Activated CD4-positive, alpha-beta T cell treated with anti-CD3 and anti-CD28 coated beads, Interleukin-2, amount 50 U/mL, for 48 hours (primary cell): ENCODE measurements at places on chromosomes 7 and 10.

GRCh38 chr10:132962623-132963429 lies 20.5 kb upstream of the CFAP46 start:
- DNase-seq: no peak

DNA sequence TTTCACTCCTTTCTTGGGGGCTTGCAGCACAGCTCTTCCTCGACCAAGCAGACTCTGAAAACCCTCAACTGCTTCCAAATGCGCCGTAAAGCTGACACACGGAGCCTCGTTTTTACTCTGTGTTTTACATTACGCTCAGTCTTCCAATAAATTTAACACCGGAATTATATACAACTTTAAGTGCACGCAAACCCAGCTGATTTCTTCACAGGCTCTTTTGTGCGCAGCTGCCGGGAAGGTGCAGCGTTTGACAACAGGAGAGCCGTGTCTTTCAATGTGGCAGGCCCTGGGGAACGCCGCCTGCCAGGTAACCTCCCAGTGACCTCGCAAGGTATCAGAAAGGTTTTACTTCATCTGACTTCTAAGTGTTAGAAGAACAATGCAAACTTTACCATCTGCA lies 35.0 kb downstream of the GFRA1 start:
- DNase-seq: no peak

GRCh38 chr7:2312267-2312929 lies 1.8 kb downstream of the SNX8 start:
- no peak for DNase-seq

- no peak for DNase-seq
Observed at GRCh38 chr10:63409465-63410027, 56.2 kb downstream of the JMJD1C start.

GRCh38 chr10:93063144-93063976 lies 2.8 kb downstream of the CYP26C1 start:
- no peak for DNase-seq

DNA sequence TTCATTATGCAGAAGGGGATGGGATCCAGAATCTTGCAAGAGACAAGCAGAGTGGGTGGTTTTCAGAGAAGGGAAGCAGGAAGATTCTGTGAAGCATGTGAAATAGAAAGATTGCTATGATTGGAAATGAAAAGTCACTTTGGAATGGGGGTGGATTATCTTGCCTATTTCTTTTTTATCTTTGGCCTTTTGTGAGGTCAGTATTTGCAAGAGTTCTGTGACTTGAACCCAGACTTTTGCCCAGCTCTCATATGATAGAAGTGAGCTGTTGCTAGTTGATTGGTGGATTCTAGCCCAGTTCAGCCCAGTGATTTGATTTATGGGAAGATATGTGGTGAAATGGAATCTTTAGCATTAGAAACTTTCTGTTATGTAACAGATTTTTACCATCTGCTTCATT lies 17.1 kb downstream of the ENTPD7 start:
- DNase-seq: no peak

- DNase-seq: no peak
Observed at GRCh38 chr10:80660736-80661135, 123.0 kb downstream of the SH2D4B start.

- no peak for DNase-seq
Observed at GRCh38 chr10:35130663-35131062, 4.0 kb downstream of the CREM start.

DNA sequence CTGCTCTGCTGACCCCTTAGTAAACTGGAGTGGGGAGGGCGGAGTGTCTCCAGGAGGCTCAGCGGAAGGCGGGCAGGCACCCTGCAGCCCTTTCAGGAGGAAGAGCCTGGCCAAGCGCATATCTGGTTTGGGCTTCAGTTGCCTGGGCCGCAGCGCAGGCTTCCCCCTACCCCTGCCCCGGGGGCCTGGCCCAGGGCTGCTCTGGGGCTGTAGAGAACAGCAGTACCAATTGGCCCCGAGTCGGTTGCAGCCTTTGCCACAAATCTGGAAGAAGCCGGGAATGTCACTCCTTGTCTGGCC lies 28.1 kb upstream of the JAKMIP3 start:
- no peak for DNase-seq

- no peak for DNase-seq
Observed at GRCh38 chr10:132489704-132490534, 47.7 kb upstream of the INPP5A start.

DNA sequence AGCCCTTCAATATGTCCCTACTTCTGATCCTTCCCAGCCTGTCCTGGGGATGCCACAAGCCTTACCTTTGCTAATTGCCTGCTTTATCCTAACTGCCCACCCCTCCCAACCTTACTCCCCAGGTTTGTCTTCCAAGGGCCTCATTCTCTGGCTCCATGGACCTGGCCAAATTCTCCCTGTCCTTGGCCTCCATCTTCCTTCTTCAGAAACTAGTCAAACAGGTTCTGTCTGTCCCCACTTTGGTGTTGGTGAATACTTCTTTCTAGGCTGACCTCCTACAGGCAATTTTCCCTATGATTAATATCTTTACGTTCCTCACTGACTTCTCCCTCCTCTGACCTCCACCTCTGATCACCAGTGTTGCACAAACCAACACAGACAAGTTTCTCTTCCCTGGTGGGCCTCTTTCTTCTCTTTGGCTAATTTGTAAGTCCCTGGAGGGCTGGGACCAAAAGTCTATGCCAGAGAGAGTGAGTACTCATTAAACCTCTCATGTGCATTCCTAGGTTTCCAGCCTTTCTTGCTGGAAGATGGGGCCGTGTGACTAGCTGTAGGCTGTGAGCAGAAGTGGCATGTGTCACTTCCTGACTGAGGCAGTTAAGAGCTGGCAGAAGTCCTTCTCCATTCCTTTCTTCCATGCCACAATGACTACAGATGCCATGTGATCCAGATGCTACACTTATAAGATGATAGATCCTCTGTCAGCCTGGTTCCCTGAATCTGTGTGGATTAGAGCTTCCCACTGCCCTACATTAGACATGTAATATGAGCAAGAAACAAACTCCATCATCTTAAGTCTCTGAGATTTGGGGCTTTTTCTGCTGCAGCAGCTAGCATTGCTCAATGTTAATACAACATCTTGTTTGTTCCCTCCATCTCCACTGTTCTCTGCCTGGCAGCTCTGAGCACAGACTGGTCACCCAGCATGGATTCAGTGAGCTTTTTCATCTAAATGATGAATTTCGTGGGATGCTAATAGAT lies 382.7 kb downstream of the RPS24 start:
- DNase-seq: no peak

DNA sequence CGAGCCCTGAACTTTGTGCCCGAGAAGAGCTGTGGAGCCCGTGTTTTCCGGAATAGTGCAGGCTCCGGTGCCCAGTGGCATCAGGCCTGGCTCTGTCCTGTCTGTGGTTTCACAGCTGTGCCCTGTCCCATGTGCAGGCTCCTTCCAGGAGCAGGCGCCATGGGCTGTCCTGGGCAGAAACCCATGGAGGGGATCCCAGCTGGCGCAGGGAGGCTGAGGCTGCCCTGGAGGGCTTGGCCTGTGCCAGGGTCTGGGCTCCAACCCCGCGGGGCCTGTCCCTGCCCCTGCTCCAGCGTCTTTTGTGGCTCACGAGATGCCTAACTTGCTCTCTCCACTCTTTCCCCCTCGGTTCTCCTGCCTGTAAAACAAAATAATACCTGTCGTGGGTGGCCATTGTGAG lies 23.3 kb upstream of the CRHR2 start:
- DNase-seq: no peak

DNA sequence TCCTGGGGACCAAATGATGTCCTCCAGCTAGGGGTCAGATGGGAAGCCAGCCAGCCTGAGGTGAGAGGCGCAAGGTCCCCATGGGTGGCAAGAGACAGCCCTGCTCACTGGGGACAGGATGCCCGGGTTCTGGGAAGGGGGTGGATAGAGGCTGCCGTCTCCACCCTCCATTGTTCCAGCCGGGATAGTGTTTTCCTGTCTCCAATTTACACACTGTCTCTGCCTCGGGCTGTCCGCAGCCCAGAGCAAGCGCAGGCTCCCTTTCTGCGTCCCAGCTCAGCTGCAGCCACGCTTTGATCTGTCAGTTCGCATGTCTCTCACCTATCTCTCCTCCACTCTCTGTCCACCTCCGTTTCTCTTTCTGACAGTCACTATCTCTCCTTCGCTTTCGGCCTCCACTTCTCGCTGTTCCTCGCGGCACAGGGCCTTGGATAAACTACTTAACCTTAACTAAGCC lies 2.1 kb downstream of the EPHB4 start:
- no peak for DNase-seq

GRCh38 chr10:37976880-37977203 lies 395 bp upstream of the ZNF25 start:
- no peak for DNase-seq

GRCh38 chr7:134771889-134772288 lies 7.5 kb upstream of the CALD1 start:
- DNase-seq: no peak

- no peak for DNase-seq
Observed at GRCh38 chr7:90396420-90396819, 6.8 kb upstream of the CLDN12 start.
